ENCODE measurements at places on chromosomes 5 and 9.

- DNase-seq: no peak
These were observed 109.7 kb upstream of the RETREG1 start for GRCh38 chr5:16726538-16726946.

DNA sequence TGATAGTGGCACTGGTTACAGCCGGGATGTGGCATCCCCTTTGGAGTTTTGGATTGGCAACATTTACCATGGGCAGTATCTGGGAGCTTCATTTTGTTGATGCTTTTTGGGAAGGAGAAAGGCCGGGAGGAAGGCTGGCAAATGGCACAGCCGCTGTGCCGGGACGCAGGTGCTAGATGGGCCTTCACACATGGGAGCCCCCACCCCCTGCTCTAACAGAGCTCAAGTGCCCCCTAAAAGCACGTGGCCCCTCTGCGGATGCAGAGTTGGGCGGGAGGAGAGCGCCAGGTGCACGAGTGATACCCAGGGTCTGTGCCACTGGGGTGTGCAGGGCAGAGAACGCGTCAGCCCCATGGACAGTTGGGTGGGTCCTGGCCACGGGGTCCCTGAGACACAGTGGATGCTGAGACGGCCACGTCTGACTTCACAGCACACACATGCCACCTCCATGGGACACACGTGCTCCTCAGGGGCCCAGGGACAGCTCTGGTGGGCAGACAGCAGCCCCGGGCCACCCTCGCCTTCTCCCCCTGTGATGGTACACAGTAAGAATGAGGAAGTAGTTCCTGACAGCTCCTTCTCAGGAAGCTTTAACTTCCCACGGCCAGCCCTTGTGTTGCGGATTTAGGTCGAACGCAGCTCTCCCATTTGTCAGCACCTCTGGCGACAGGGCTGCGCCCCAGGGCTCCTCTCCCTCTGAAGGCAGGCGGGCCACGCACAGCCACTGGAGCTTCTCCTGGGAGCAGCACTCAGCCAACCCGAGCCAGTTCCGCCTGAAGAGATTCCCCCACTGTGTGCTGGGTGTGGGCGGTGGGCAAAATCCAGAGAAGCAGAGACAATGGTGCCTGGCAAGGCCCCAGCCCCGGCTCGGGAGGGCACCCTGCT lies 10.8 kb downstream of the SLC9A3 start:
- DNase-seq: no peak

- no peak for DNase-seq
These were observed 36.2 kb downstream of the BTNL8 start for GRCh38 chr5:180935203-180935602.

DNA sequence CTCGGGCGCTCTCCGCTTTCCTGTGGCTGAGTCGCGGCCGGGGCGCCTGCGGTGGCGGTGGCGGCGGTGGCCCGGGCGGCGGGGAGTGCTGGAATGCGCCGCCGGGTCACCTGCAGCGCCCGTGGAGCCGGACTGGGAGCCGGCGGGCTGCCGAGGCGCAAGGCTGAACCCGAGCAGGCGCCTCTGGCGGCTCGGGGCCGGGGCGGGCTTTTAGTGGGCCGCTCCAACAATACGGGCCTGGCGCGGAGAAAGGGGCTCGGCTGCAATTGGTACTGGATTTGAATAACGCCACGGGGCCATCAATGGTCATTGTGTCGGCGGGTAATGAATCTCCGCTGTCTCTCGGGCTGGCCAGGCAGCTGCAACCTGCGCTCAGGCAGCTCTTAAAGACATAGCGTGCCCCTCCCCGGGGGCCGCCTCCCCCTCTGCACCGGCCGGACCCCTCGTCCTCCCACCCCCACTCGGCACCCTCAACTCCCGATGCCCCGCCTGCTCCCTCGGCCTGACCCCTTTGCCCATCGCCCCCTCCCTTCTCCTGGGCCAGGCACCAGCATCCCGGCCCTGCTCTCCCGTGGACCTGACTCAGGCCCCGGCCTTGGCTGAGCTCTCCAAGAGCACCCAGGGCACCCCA lies 22.1 kb downstream of the URM1 start:
- no peak for DNase-seq

DNA sequence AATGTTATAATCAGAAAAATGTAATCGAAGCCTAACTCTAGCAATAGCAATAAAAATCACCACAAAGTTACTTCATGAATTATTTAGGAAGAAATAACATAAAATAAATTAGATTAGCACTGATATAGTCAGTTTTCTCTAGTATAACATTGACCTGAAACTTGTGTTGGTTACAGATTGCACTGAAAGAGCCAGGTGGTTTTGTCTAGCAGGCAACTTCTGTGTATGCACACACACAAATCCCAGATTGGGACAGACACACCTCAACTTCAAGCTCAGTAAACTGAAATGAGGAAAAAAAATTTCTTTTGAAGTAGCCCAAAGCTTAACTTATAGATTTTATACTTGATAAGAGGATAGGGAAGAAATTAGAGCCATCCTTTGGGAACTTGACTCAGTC lies 129.3 kb downstream of the EFNA5 start:
- DNase-seq: no peak

DNA sequence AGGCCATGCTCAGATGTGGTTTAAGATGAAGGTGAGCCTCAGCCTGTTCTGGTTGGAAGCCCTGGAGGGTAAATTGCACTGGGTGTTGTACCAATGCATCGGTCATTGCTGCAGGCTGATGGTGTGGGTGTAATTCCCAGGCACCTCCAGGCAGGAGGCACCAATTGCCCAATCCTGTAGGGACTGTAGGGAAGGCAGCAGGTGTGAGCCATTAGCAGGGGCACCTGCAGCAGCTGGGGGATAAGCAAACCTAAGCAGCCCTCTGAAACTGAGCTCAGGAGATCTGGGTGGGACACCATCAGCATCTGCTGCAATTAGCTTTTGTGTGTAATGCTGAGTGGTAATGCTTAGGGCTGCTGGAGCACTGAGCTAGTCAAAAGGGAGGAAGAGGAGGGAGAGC lies 190.1 kb upstream of the TBC1D2 start:
- no peak for DNase-seq

GRCh38 chr5:171579976-171580411 lies 160.5 kb downstream of the FGF18 start:
- DNase-seq: no peak

DNA sequence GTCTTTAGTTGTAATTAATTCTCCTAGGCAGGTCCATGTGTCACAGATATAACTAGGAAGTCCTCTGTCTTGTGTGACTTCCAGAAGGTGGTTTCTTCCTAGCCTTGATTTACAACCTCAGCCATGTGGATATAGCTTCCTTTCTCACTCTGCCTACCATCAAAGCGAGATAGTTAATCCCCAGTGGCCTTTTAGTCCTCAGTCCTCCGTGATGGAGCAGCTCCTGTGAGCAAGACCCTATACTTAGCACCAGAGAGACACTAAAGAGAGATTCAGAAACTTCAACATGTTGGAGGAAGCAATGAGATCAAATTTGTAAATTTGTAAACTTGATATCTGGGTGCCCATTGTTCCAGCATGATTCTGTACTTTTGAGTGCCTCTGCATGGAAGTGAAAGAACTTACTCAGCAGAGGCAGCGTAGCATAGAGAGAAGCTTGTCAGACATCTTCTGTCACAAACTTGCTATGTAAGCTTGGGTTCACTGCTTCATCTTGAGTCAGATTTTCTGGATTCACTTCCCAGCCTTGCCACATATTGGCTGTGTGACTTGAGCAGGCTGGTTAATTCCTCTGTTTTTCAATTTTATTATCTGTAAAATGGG lies 170.2 kb upstream of the NR3C1 start:
- DNase-seq: no peak

GRCh38 chr5:118320121-118320520 lies 668.2 kb downstream of the DTWD2 start:
- DNase-seq: no peak

- no peak for DNase-seq
These were observed 26.6 kb upstream of the IL17B start for GRCh38 chr5:149405550-149406202.

GRCh38 chr5:61416010-61416409 lies 84.0 kb downstream of the ZSWIM6 start:
- DNase-seq: no peak

DNA sequence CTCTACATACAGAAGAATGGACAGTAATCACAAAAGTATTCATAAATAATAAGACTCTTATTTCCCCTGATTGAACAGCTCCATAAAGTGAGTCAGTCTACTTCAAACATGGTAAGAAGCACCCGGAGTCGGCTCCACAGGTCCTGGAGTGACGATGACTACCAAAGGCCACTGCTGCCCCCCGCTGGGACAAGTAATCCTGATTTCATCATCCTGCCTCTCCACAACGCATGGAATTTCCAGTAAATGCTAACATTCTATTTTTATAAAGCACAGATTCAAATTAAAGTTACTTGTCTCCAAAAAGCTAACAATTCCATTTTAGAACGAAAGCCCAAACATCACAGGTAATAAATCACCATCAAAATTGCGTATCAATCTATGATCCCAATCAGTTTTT lies 16.2 kb downstream of the ATPSCKMT start:
- DNase-seq: no peak

- DNase-seq: peak; percentile 82
These were observed at the start of gene PBX3 for GRCh38 chr9:125747053-125747764. PBX3 (plus strand) TSS chr9:125747373.

- no peak for DNase-seq
These were observed 22.3 kb upstream of the RHOBTB3 start for GRCh38 chr5:95708876-95709275.

- no peak for DNase-seq
These were observed 83.9 kb downstream of the NDFIP1 start for GRCh38 chr5:142192286-142193113.

DNA sequence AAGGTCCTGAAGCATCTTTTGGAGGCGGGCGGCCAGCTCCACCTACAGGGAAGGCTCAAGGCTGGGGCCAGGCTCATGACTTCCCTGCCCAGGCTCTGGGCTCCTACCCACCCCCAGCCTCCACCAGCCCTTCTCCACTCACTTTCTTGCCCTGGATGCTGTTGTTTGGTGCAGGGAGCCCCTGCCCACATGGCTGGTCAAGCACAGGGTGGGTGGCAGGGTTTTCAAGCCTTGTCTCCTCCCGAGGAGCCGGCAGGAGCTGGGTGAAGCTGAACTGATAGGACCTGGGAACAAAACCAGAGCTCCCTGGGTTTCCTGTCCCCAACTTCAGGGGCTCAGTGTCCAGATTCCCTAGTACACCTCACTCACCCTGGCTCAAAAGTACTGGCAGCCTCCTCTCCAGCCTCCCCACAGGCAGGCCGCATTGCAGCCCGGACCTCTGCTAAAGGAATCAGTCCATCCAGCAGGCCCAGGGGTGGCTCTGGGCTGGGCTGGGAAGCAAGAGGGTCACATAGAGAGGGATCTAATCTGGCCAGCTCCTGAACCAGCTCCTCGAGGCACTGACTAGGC lies 6.9 kb downstream of the SHROOM1 start:
- peak; percentile 44 for DNase-seq

DNA sequence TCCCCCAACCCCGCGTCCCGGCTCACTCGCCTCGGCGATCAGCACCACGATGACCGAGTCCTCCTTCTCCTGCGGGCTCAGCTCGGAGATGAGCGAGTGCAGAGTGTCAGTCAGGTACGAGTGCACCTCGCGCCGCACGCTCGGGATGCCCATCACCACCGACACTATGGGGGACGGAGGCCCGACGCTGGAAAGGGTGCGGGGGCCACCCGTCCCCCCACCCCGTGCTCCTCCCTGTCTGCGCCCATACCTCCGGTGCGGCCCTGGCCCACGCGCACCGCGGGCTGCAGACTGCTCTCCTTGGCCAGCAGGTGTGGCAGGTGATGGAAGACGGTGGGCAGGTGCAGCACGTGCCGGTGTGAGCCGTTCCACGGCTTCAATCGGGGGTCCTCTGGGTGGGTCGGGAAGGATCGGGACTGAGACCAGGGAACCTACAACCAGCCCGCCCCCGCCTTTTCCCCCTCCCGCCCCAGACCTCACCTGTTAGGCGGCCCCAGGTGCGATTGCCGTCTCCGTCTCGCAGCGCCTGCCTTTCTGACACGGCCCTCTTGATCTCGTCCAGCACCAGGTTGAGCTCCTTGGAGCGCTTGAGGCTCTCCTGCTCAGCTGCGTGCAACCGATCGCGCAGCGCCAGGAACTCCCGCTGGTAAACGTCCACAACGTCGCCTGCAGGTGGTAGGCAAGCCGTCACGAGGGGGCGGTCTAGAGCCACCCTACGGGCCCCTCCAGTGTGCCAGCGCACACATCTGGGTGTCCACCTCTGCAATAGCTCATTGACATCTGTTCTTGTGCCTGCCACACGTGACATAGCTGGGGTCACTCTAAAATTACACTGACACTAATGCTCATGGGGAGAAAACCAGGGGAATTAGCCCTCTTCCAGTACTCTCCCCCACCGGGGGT lies 5.1 kb downstream of the MGAT4B start:
- DNase-seq: peak; percentile 87

- DNase-seq: no peak
These were observed 185.6 kb downstream of the TSSK1B start for GRCh38 chr5:113249206-113249605.

DNA sequence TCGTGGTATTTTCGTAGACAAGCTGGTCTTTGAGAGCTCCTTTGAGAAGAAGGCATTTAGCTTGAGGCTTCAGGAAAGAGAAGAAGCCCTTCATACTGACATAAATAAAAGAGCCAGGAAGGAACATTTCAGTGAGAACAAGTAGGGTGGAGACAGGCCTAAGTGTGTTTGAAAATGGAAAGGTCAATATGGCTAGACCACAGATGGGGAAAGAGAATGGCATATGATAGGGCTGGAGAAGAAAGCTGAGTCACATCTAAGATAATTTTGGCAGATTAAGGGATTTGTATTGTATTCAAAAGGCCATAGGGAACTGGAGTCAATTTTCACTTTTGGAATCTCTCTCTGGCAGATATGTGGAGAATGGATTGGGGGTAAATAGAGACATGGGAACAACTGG lies 374.9 kb downstream of the TMEM38B start:
- no peak for DNase-seq

DNA sequence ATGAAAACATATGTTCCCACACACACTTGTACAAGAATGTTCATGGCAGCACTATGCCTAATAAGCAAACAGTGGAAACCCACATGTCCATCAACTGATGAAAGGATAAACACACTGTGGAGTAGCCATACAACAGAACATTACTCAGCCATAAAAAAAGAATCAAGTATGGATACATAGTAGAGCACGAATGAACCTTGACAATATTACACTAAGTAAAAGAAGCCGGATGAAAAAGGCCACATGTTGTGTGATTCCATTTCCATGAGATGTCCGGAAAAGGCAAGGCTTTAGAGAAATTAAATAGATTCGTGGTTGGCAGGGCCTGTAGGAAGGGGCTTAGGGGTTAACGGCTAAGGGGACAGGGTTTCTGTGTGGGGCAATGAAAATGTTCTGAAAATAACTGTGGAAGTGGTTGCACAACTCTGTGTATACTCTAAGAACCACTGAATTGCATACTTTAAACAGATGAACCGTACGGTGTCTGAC lies 51.4 kb downstream of the COL23A1 start:
- DNase-seq: no peak

- DNase-seq: peak; percentile 64
These were observed at the start of gene PRR16 for GRCh38 chr5:120463991-120464626. PRR16 (plus strand) TSS chr5:120464300.

DNA sequence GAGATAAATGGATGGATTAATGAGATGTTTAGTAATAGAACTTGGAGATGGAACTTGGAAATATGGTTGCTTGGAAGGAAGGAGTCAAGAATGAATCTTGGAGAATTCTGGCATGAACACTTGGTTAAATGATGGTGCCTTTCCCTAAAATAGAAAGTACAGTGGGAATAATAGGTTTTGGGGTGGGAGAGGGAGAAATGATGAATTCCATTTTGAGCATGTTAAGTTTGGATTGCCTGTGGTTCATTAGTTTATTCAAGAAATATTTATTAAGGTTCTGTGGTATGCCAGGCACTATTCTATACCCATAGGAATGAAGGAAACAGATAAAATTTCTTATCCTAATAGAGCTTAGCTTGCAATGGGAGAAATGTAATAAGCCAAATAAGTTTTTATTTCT lies 58.4 kb downstream of the PBX3 start:
- no peak for DNase-seq

GRCh38 chr9:26061948-26062575 lies 383.8 kb upstream of the TUSC1 start:
- DNase-seq: no peak
